RWPE2 (cell line): ENCODE measurements at places on chromosomes 7 and 10.

DNA sequence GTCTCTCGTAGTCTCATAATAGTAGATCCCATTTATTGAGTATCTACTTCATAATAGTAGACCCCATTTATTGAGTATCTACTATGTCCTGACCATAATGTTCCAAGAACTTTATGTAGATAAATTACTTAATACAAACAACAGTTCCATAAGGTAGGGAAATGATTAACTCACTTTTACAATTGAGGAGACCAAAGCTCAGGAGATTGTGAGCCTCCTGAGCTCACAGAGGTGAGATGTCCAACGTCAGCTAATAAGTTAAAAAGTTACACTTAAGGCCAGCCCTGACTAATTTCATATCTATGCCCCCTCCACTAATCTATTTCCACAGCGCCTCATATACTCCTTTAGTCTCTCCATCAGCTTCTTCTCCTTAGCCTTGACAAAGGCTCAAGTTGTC is 17.5 kb upstream of the GGCT start:
- no peak overlapping the region for H3K27ac ChIP-seq
- no peak overlapping the region for H3K4me3 ChIP-seq
- peaks cover 11% of the 10 kb centered on the region for H3K4me1 ChIP-seq
- no peak for DNase-seq

DNA sequence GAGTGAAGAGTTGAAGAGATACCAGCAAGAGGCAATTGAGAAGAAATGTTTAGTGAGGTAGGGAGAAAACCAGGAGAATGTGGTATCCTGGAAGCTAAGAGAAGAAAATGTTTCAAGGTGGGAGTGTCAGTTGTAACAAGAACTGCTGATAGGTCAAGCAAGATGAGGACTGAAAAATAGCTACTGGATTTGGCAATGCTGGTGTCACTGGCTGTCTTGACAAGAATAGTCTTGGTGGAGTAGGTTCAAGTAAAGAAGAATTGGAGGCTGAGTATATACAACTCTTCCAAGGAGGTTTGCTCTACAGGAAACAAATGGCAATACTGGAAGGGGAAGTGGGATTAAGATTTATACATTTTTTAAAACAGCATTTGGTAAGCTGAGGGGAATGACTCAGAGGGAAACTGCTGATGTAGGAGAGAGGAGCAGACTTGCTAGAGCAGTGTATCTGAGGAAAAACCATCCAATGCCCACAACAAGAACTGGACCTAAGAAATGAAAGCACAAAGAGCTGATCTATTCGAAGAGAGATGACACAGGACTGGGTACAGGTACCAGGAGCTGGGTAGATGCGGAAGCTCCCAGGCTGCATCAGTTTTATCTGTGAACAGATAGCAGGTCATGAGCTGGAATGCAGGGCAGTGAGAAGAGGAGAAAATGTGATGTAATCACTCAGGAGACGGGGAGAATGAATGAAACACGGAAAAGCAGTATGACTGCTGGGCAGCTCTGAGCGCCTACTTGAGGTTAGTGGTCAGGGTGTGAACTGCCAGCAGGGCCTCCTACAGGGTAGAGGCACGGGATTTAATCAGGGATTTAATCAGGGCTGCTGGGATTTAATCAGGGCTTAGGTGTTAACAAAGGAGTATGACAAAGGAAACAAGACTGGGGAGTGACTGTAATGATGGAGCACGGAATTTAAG is 34.5 kb downstream of the FAM25A start:
- no peaks in the 10 kb centered on the region for H3K27me3 ChIP-seq
- peaks cover 84% of the 10 kb centered on the region for H3K36me3 ChIP-seq
- H3K4me3 ChIP-seq: no peak overlapping the region
- no peaks in the 10 kb centered on the region for H3K4me1 ChIP-seq
- no peak for DNase-seq

DNA sequence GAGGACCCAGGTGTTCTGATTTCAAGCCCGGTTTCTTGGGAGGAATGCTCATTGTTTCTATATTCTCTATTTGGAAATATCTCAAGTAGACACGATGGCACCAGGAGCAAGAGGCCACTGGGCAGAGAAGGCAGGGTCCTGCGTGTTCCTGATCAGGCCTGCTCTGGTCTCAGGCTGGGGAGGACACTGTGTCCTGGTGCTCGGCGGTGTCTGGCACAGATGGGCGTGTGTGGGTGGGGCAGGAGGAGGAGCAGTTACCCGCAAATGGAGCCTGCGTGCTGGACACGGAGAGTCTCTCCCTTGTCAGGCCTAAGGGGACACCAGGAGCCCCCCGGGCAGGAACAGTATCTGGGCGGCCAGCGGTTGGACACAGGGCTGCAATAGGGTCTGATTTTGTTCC is 25.9 kb upstream of the GOLGA7B start:
- DNase-seq: no peak
- no peak overlapping the region for H3K27ac ChIP-seq

DNA sequence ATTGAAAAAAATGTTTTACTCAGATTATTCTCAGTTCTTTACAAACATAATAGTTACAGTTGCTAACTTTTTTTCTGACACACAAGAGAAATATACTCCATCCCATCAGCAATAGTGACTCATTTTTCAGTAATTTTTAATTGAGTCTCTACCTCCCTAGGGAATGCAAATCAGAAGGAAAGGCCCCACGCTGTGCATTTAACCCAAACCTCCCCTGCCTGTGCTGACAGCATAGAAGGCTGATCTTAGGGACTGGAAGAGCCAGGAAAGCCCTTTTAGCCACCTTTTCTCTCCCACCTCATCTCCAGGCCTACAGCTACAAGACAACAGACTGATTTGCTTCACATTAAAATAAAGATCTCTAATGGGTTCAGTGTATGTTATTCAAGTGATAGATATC is 24.7 kb upstream of the PIK3CG start:
- H3K27me3 ChIP-seq: no peaks in the 10 kb centered on the region
- H3K4me3 ChIP-seq: no peak overlapping the region
- H3K36me3 ChIP-seq: no peaks in the 10 kb centered on the region
- no peaks in the 10 kb centered on the region for H3K4me1 ChIP-seq
- H3K27ac ChIP-seq: no peak overlapping the region
- DNase-seq: no peak

GRCh38 chr10:66784770-66785169 is 141.1 kb upstream of the LRRTM3 start:
- no peak for DNase-seq
- no peaks in the 10 kb centered on the region for H3K27me3 ChIP-seq
- no peaks in the 10 kb centered on the region for H3K36me3 ChIP-seq
- H3K27ac ChIP-seq: no peak overlapping the region

DNA sequence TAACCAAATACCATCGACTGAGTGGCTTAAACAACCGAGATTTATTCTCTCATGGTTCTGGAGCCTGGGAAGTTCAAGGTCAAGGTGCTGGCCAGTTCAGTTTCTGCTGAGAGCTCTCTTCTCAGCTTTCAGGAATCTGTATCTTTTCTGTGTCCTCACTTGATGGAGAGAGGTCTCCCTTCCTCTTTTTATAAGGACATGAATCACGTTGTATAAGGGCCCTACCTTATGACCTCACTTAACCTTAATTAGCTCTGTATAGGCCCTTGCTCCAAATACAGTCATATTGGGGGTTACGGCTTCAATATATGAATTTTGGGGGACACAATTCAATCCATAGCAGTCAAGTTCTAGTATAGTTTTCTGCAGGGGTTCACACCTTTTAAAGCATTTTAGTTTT is 135.2 kb upstream of the ADO start:
- H3K36me3 ChIP-seq: no peaks in the 10 kb centered on the region
- DNase-seq: no peak
- no peak overlapping the region for H3K4me3 ChIP-seq
- H3K27ac ChIP-seq: no peak overlapping the region

GRCh38 chr10:78512205-78512550 is 478.5 kb downstream of the RPS24 start:
- no peak overlapping the region for H3K4me3 ChIP-seq
- no peaks in the 10 kb centered on the region for H3K27me3 ChIP-seq
- H3K27ac ChIP-seq: no peak overlapping the region
- no peaks in the 10 kb centered on the region for H3K4me1 ChIP-seq
- H3K36me3 ChIP-seq: no peaks in the 10 kb centered on the region
- DNase-seq: no peak

DNA sequence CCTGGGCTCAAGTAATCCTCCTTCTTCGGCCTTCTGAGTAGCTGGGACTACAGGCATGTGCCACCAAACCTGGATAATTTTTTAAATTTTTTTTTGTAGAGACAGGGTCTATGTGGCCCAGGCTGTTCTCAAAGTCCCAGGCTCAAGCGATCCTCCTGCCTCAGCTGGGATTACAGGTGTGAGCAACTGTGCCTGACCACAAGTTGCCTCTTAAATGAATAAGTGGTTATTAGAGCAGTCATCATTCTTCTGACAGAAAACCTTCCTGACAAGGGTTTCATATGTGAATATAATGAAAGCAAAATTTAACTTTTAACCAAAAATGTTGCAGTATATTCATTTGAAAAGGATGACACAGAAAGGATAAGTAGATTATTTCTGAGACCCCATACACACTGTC is 532.5 kb downstream of the GRM8 start:
- no peaks in the 10 kb centered on the region for H3K36me3 ChIP-seq
- no peak overlapping the region for H3K4me3 ChIP-seq
- DNase-seq: no peak
- H3K27me3 ChIP-seq: no peaks in the 10 kb centered on the region
- no peak overlapping the region for H3K27ac ChIP-seq

GRCh38 chr7:118949031-118949430 is 724.5 kb downstream of the ANKRD7 start:
- H3K4me3 ChIP-seq: no peak overlapping the region
- H3K36me3 ChIP-seq: no peaks in the 10 kb centered on the region
- H3K27ac ChIP-seq: no peak overlapping the region
- no peaks in the 10 kb centered on the region for H3K27me3 ChIP-seq

DNA sequence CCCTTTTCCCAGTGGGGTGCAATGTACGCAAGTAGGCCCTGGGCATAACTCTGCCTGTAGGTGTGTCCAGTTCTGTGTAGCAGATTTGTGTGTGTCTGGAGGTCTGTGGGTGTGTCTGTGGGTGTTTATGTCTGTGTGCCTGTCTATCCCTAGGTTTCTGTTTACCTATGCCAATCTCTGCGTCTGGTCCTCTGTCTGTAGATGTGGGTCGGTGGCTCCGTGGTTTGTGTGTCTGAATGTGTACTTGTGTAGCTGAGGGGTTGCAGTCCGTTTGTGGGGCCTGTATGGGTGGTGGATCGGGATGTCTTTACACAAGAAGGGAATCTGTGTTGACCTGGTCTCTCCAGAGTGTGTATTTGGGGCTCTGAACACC is 932 bp downstream of the NYAP1 start:
- H3K4me1 ChIP-seq: no peaks in the 10 kb centered on the region
- H3K36me3 ChIP-seq: no peaks in the 10 kb centered on the region
- H3K27ac ChIP-seq: no peak overlapping the region
- no peaks in the 10 kb centered on the region for H3K27me3 ChIP-seq
- H3K4me3 ChIP-seq: no peak overlapping the region

DNA sequence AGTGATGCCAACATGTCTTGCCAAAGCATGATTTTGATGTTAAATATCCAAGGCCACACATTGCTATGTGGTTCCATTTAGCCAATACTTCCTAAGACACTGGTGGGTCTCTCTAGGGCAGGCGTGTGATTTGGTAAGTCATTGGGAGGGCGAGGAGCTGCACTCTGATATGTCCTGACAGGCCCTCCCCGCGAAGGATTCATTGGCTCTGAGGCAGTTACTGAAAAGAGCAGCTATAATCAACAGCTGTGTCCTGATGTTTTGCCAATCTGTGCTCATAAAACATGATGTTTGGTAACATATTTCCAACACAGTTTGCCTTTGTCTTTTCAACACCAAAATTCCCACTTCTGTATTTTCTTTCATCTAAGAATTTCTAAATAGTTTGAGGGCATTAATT is 646.7 kb downstream of the PARD3 start:
- no peak overlapping the region for H3K4me3 ChIP-seq
- DNase-seq: no peak
- no peaks in the 10 kb centered on the region for H3K27me3 ChIP-seq
- no peaks in the 10 kb centered on the region for H3K4me1 ChIP-seq

DNA sequence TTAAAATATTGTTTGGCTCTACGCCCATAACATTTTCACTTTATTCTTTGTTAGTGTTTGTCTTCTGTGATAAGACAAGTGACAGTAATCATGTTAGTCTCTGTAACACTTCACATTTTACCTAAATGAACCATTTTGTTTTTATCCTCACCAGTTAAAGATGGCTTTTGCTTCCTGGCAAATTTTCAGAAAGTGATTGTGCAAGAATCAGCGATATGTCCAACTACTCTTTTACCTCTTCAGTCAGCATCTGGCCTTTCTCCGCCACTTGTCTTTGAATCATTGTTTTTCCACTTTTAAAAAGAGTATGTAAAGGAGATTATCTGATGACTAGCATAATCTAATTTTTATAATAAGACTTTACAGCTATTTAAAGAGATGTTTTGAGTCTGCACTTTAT is 3.5 kb downstream of the DGKB start:
- no peak overlapping the region for H3K4me3 ChIP-seq
- DNase-seq: no peak
- H3K27ac ChIP-seq: no peak overlapping the region
- peaks cover 28% of the 10 kb centered on the region for H3K27me3 ChIP-seq
- H3K4me1 ChIP-seq: no peaks in the 10 kb centered on the region

DNA sequence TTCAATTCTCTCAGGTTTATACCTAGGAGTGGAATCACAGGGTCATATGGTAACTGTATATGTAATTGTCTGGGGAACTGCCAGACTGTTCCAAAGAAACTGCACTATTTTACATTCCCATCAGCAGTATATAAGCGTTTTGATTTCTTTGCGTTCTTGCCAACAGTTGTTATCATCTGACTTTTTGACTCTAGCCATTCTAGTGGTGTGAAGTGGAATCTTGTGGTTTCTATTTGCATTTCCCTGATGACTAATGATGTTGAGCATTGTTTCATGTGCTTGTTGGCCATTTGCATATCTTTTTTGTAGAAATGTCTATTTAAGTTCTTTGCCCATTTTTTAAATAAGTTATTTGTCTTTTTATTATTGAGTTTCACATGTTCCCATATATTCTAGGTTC is 44.3 kb upstream of the ZC3HAV1 start:
- H3K36me3 ChIP-seq: peaks cover 13% of the 10 kb centered on the region
- H3K4me1 ChIP-seq: no peaks in the 10 kb centered on the region
- no peak for DNase-seq
- H3K4me3 ChIP-seq: no peak overlapping the region
- no peaks in the 10 kb centered on the region for H3K27me3 ChIP-seq
- H3K27ac ChIP-seq: no peak overlapping the region

DNA sequence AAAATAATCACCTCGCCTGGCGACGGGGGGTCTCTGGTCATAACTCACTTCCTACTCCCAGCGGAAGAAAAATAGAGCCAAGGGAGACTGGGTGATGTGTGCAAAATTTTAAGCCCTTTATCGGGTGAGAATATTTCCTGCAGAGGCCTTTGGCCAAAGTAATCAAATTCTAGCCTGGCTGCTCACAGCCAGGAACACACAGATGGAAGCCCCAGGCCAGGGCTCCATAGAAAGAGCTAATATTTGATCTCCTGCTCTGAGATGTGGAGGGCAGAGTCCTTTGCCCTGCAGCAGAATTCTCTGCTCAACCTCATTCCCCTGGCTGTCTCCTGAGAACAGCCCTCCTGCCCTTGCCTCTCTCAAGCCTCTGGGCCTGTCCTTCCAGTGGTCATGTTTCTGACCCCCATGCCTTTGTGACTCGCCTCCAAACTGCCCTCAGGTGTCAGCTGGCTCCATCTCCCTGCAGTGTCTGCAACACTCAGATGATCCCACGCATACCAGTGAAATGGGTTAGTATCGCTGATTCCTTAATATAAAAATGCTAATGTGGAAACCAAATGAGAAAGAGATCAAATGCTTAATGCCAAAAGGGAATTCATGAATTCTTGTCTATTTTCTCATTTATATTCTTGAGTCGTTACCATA is 34.5 kb downstream of the FRMD4A start:
- no peak overlapping the region for H3K4me3 ChIP-seq
- no peaks in the 10 kb centered on the region for H3K36me3 ChIP-seq
- no peak overlapping the region for H3K27ac ChIP-seq
- H3K4me1 ChIP-seq: no peaks in the 10 kb centered on the region
